ENCODE measurements at places on chromosomes 5 and 9.

GRCh38 chr5:139646111-139646510 lies 2.0 kb upstream of the CXXC5 start:
- no peak for DNase-seq

- DNase-seq, result no peak
Observed at GRCh38 chr9:92325991-92326500, 293 bp downstream of the CENPP start.

DNA sequence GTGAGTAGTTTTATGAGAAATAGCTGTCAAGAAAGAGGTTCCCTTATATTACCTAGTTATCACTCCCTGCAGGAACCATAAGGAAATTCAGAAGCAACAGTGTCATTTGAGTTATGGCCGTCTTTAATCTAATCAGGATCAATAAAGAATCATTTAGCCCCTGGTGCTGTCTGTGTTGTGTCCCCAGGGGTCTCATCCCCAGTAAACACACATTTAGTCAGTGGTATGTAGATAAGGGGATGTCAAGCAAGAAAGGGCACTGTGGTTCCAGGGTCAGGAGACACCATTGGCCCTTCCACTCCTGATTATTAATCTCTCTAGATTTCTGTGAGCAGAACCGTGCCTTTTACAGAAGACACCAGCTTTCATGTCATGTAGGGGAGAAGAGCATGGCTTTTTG lies 158.0 kb upstream of the SEMA6A start:
- no peak for DNase-seq

- no peak for DNase-seq
Observed at GRCh38 chr5:81006947-81007636, 46.9 kb downstream of the RASGRF2 start.

GRCh38 chr5:112830378-112830777 lies 30.7 kb upstream of the SRP19 start:
- no peak for DNase-seq

DNA sequence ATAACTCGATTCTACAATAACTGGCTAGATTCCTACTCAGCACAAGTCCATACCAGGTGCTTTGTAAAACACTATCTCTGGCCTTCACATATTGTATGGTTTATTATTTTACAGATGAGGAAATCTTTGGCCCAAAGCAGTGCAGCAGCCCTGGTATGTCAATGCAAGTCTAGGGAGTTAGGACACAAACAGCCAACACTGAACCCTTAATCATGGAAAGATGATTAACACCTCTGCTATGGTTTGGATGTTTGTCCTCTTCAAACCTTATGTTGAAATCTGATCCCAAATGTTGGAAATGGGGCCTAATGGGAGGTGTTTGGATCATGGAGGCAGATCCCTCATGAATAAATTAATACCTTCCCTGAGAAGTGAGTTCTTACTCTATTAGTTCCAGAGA lies 76.6 kb downstream of the MAPKAP1 start:
- no peak for DNase-seq

DNA sequence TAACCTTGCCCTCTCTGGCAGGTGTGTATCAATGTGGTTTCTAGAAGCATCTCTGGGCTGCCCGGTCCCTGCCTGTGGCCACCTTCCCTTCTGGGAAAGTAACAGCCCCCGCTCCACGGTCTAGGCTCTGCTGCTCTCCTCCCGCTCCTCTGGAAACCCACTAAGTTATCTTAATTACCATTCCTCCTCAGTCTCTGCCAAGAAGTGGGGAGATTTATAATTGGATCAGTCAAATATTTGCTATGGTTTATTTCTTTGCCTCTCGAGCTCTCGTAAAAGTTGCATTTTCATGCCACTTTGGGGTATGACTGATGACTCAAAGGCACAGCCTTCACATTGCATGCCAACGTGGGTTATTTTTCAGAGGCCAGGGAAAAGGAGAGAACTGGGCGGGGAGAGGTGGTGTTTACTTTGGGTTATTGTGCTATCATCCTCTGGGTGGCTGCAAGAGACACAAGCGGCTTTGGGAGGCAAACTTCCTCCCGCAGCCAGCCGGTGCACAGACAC lies 205.3 kb upstream of the WWC1 start:
- DNase-seq, result no peak

DNA sequence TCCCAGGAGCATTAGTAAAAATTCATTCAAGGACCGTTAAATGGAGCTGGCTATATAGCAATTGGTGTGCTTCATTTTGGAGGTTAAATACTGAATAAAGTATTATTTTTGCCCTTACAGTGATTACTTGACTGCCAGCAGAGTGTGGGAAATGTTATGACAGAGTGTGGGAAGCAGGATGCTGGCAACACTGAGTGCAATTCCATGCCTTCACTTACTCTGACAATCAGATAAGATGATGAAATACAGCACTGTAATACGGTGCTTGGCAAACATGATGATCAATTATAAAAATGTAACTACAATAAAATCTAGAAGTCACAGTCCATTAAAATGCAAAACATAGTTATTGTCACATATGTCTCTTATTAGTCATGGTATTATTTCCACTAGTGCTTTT lies 651.3 kb downstream of the PTPRD start:
- DNase-seq, result no peak

DNA sequence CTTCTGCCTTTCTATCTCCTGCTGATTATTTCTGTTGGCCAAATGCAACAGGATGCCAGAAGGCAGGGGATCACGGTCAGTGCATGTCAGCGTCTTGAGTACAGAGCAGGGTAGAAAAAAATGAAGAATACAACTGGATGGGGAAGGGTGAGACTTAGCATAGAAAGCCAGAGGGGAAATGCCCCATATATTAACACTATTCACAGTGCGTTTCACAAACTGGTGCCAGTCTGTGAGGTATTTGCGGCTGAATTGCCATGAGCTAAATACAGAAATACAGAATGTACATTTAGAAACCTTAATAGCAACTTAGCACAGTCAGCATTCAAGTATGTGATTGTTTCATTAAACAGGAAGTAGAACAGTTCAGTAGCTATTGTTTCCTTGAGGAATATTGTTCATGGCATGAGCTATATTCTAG lies 31.0 kb upstream of the SLC1A3 start:
- DNase-seq, result no peak

DNA sequence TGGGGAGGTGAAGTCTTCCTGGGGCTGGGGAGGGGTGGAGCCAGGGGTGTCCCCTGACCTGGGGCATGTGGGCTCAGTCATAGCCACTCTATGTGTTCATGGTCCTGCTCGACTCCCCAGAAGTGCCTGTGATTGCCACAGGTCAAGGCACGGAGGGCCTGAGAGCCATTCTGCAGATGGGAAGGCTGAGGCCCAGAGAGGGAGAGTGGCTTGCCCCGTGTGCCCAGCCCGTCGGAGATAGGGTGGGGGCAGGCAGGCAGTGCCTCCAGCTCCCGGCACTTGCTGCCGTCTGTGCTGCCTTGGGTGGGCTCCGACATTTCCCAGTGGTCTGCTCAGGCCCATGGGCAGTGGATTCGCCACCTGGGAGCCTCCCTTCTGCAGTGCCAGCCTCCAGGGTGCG lies 74.0 kb downstream of the RXRA start:
- no peak for DNase-seq

DNA sequence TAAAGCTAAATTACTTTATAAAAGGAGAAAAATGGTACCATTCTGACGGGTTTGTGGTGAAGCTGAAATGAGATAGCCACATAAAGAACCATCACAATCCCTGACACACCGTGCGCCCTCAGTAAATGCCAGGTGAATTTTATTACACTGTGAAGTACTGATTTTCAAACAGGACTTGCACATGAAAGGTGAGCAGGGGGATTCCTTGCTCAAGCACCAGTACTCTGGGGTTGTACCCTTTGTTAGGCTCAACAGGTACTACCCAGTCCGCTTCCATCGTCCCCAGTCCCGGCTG lies 419 bp upstream of the RABGAP1 start:
- DNase-seq, result no peak

GRCh38 chr5:54136516-54137440 lies 173.6 kb downstream of the ARL15 start:
- DNase-seq, result peak; percentile 38

Data from posterior cingulate gyrus (tissue), 11 donors.